Left ventricle myocardium inferior (tissue), 1 donor: ENCODE measurements at places on chromosomes 2 and 18. TPM values are rescaled to one million over a fixed set of nuclear protein-coding genes. Genes with fewer than 3 reads are reported as not detected.
A peak's percentile ranks its signal among the peaks of the same experiment; 100 is the strongest.

Gene DSG4
- total RNA-seq, result not detected

Gene PARD6G
- total RNA-seq, result 2.0 TPM

DNA sequence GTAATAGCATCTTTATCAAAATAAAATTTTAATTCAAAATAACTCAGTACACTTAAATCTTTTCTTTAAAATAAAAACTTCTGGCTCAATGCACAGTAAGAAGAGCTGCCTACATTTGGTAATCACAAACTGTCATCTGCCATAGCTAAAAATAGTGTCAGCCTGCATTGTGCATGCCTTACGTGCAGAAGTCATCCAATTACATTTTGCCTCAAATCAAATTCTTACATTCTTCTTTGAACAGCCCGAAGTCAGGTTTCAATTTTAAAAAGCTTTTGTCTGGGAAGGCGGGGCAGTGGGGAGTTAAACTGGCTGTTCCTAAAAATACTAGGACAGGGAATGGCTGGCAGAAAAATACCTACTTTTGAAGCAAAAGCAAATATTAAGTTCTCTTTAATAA, 51.1 kb downstream of the RTN4 start:
- peaks cover 40% of the 10 kb centered on the region for H3K4me1 ChIP-seq
- no peaks in the 10 kb centered on the region for H3K27me3 ChIP-seq
- DNase-seq, result no peak
- no peaks in the 10 kb centered on the region for H3K36me3 ChIP-seq
- peak overlapping the region; percentile 7 for H3K4me3 ChIP-seq

DNA sequence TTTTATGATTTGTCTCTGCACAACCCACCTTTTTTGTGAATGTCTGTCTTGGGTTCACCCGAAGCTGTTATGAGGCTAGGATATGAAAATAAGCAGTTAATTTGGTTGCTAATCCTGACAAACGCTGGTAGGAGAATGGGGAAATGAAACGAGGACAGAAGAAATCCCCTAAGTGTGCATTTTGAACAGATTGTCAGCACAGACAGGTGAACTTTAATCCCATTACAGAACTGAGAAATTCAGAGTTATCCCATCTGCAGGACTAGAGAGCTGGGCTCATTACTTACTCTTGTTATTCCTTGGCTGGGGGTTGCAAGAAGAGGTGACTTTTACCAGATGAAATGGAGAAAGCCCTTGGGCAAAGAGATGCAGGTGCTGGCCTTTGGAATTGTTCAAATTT, 123.3 kb upstream of the NYAP2 start:
- H3K27ac ChIP-seq, result no peak overlapping the region
- H3K27me3 ChIP-seq, result no peaks in the 10 kb centered on the region
- DNase-seq, result no peak
- H3K4me3 ChIP-seq, result no peak overlapping the region
- no peaks in the 10 kb centered on the region for H3K4me1 ChIP-seq

Gene COL4A3
- 4.4 TPM for total RNA-seq

- peak overlapping the region; percentile 96 for H3K4me3 ChIP-seq
- H3K4me1 ChIP-seq, result peaks cover 48% of the 10 kb centered on the region
- H3K27me3 ChIP-seq, result no peaks in the 10 kb centered on the region
- peaks cover 5% of the 10 kb centered on the region for H3K36me3 ChIP-seq
- H3K27ac ChIP-seq, result peak overlapping the region; percentile 97
These were observed 566 bp upstream of the MRPS5 start for GRCh38 chr2:95122197-95122551.

Gene AKAIN1
- not detected for total RNA-seq

DNA sequence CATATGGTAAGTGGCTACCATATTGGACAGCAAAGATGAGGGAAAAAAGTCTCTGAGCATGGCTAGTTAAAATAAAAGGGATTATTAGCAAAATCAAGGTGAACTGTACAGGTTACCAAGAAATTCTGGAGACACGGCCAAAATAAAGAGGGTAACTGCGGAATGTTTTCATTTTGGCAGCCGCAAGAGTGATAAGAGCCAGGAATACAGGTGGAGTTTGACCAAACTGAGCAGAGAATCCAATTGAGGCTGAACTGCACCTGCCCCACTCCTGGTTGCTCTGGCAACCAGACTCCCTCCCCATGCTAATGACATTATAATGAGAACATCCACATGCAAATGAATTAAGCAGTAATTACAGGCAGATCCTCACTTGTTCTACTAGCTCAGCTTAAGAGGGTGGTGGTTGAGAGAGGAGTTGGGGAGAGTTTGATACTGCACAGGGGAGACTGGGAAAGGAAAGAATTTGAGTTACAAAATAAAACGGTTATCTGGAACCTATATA, 18.8 kb upstream of the EPHA4 start:
- H3K36me3 ChIP-seq, result no peaks in the 10 kb centered on the region
- no peaks in the 10 kb centered on the region for H3K4me1 ChIP-seq
- peaks cover 35% of the 10 kb centered on the region for H3K27me3 ChIP-seq
- no peak overlapping the region for H3K27ac ChIP-seq

- DNase-seq, result no peak
- no peaks in the 10 kb centered on the region for H3K36me3 ChIP-seq
- no peak overlapping the region for H3K4me3 ChIP-seq
- no peak overlapping the region for H3K27ac ChIP-seq
- H3K4me1 ChIP-seq, result no peaks in the 10 kb centered on the region
These were observed 53.0 kb upstream of the LCLAT1 start for GRCh38 chr2:30394096-30394495.

DNA sequence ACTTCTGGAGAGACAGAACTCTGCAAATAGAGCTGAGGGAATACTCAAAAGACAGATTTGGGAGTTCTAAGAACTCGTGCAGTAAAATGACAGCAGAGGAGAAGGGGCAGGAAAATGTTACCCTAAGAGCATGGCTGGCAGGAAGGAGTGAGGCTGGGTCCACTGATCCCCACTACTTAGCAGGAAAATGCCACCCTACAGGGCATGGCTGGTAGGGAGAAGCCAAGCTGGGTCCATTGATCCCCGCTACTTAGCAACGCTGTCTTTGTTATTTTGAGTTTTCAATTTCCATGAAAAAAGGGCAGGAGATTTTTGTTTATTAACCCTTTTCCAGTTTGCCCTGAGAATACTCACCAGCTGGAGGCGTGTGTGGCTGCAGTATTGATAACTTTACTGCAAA, 100.3 kb upstream of the TMEM200C start:
- H3K27ac ChIP-seq, result no peak overlapping the region
- H3K27me3 ChIP-seq, result no peaks in the 10 kb centered on the region
- H3K36me3 ChIP-seq, result no peaks in the 10 kb centered on the region
- DNase-seq, result no peak

- no peak overlapping the region for H3K4me3 ChIP-seq
- H3K27me3 ChIP-seq, result peaks cover 16% of the 10 kb centered on the region
- DNase-seq, result no peak
- no peaks in the 10 kb centered on the region for H3K36me3 ChIP-seq
- H3K4me1 ChIP-seq, result no peaks in the 10 kb centered on the region
These were observed 19.2 kb downstream of the SLC14A2 start for GRCh38 chr18:45634454-45634853.

DNA sequence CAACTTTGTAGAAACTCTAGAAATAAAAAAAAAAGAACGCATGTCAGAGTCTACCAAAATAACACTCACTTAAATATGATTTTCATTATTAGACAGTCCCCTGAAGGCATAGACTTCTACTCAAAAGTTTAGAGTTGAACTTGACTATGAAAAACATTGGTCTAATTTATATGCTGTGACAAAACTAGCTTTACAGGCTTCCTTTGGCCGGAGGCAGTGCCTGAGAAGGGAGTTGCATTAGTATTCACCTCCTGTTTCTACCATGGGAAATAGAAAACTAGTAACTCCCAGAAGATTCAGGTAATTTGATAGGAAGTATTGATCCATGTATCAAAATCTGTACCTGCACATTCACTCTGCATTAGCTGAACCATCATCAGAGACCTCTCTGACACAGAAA, 163.4 kb upstream of the NOSTRIN start:
- peaks cover 87% of the 10 kb centered on the region for H3K4me1 ChIP-seq
- H3K27ac ChIP-seq, result peak overlapping the region; percentile 90
- no peaks in the 10 kb centered on the region for H3K27me3 ChIP-seq
- peak overlapping the region; percentile 15 for H3K4me3 ChIP-seq
- no peaks in the 10 kb centered on the region for H3K36me3 ChIP-seq
- DNase-seq, result no peak

Gene MC4R
- total RNA-seq, result not detected

DNA sequence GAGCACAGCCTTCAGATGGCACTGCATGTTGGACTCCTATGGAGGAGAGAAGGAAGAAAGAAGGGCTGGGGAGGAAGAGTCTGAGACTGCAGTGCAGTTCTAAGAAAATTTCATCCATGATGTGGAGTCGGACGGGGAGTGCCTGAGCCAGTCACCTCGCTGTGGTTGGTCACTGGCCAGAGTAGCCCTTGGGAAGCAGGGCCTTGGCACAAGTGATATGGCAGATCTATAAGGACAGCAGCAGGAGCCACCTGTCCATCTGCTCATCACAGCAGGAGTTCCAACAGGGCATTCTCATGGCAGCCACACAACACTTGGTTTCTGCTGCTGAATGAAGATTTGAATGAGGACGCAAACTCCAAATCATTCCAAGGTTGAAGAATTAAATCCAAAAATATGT, 314.8 kb downstream of the CYP26B1 start:
- no peak for DNase-seq
- H3K4me1 ChIP-seq, result peaks cover 42% of the 10 kb centered on the region
- no peak overlapping the region for H3K27ac ChIP-seq
- no peaks in the 10 kb centered on the region for H3K27me3 ChIP-seq
- no peaks in the 10 kb centered on the region for H3K36me3 ChIP-seq

GRCh38 chr18:7856733-7857132, 289.6 kb downstream of the PTPRM start:
- peaks cover 86% of the 10 kb centered on the region for H3K4me1 ChIP-seq
- H3K4me3 ChIP-seq, result no peak overlapping the region
- peak overlapping the region; percentile 78 for H3K27ac ChIP-seq
- H3K36me3 ChIP-seq, result no peaks in the 10 kb centered on the region

Gene ALPI
- not detected for total RNA-seq

- no peaks in the 10 kb centered on the region for H3K4me1 ChIP-seq
- H3K4me3 ChIP-seq, result no peak overlapping the region
- H3K36me3 ChIP-seq, result no peaks in the 10 kb centered on the region
- no peak overlapping the region for H3K27ac ChIP-seq
- no peak for DNase-seq
- peaks cover 7% of the 10 kb centered on the region for H3K27me3 ChIP-seq
These were observed 250.5 kb downstream of the GLI2 start for GRCh38 chr2:120985997-120986651.

Gene CYS1
- total RNA-seq, result 3.3 TPM

GRCh38 chr18:3319399-3319798, 57.5 kb downstream of the MYL12B start:
- no peaks in the 10 kb centered on the region for H3K36me3 ChIP-seq
- no peaks in the 10 kb centered on the region for H3K4me1 ChIP-seq
- no peak overlapping the region for H3K27ac ChIP-seq
- no peak overlapping the region for H3K4me3 ChIP-seq
